Astrocyte of the hippocampus (primary cell): ENCODE measurements at places on chromosomes 5 and 9.

GRCh38 chr9:84381508-84381907 is 41.0 kb upstream of the SLC28A3 start:
- no peak for DNase-seq

GRCh38 chr5:99030906-99031440 is 102.2 kb upstream of the CHD1 start:
- DNase-seq = no peak

- DNase-seq = no peak
These were observed 16.7 kb upstream of the PHYHD1 start for GRCh38 chr9:128903871-128904620.

GRCh38 chr9:105656131-105656921 is 5.9 kb upstream of the TAL2 start:
- peak; percentile 52 for DNase-seq

DNA sequence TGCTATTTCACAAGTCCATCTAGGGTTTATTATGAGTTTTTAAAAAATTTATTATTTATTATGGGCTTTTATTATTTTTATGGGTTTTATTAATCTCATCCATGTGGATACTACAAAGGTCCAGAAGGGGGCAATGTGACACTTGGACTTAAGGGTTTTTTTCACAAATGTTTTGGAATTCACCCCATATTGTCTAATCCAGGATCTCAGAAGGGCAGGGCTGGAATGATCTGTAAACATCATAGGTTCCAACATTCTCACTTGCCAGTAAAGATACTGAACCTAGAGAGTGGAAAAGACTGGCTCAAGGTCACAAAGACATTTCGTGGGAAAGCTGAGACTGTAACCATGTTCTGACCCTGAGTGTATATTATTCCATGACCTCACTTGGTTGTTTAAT is 35.6 kb downstream of the NIM1K start:
- DNase-seq = peak; percentile 60

DNA sequence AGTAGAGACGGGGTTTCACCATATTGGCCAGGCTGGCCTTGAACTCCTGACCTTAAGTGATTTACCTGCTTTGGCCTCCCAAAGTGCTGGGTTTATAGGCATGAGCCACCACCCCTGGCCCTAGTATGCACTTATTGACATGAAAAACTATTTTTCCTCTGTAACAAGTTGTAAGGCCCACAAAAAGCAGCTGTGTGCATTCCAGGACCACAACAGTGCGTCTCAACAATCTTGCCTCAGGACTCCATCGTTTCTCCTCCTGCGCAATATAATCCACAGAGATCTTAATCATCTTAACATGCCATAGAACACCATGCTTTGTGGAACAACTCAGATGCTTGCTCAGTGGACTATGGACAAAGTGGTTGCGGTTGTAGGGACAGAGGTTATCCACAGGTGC is 10.2 kb downstream of the OR2V1 start:
- no peak for DNase-seq

- no peak for DNase-seq
These were observed 206.2 kb downstream of the CEMIP2 start for GRCh38 chr9:71562140-71562539.

GRCh38 chr9:98146101-98146991 is 27.3 kb upstream of the TRIM14 start:
- DNase-seq = peak; percentile 22

- no peak for DNase-seq
These were observed 167.5 kb upstream of the DMRT1 start for GRCh38 chr9:673966-674526.

- DNase-seq = no peak
These were observed 774.3 kb downstream of the KCTD16 start for GRCh38 chr5:144944936-144945335.

DNA sequence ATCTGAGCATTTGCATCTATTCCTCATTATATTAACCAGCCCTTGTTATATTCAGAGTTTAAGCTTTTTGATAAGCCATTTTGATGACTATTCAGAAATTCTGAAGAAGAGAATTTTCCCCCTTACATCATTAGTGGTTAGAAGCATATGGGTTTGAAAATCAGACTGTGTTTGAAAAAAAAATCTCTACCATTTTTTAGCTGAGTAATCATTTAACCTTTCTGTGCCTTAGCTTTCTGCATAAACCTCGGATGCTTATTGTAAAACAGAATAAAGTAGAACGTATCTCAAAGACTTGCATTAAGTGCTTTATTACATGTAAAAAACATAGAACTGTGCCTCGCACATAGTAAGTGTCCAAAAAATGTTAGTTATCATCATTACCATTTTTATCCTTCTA is 278.6 kb downstream of the RFX3 start:
- no peak for DNase-seq

DNA sequence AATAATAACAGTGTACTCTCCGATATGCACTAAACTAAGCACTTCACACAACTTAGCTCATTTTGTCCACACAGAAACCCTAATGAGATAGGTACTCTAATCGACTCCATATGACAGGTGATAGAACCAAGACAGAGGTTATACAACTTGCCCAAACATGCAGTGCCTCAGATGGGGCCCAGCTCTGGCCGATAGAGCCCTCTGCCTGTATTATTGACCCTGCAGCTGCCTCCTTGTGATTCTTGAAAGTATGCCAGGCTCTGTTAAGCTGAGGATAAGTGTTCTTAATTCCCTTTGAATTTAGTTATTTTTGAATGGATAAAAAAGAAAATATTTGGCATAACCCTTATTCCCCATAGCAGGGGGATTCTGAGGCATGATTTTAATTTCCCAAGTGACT is 78.5 kb downstream of the HMHB1 start:
- DNase-seq = no peak

- no peak for DNase-seq
These were observed 19.8 kb upstream of the HEXB start for GRCh38 chr5:74665273-74665672.

DNA sequence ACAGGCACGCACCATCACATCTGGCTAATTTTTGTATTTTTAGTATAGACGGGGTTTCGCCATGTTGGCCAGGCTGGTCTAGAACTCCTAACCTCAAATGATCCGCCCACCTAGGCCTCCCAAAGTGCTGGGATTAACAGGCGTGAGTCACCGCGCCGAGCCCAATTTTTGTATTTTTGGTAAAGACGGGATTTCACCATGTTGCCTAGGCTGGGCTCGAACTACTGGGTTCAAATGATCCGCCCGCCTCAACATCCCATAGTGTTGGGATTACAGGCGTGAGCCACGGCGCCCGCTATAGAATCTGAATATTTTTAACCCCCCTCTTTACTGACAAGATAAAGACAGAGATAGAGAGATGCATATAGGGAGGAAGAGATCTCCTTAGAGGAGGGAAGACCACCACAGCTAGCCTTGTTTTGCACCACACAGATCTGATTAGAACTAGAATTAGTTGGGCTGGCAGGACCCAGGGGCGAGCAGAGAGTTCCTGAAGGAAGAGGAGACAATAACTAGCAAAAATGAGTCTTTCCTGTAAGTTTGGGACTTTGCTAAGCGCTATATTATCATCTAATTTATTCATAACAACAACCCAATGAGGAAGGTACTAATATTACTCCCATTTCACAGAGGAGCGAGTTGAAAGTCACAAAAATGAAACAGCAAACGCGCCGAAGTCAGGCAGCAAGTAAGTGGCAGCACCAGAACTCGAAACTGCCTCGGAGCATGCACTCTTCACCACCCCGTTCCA is 1.5 kb upstream of the ANKHD1 start:
- no peak for DNase-seq

- DNase-seq = peak; percentile 95
These were observed at the start of gene ANGPTL2 for GRCh38 chr9:127122176-127123063. Gene ANGPTL2, minus strand, starts transcription at chr9:127122635. Its CDS starts 13,904 bp downstream, at chr9:127108731.

DNA sequence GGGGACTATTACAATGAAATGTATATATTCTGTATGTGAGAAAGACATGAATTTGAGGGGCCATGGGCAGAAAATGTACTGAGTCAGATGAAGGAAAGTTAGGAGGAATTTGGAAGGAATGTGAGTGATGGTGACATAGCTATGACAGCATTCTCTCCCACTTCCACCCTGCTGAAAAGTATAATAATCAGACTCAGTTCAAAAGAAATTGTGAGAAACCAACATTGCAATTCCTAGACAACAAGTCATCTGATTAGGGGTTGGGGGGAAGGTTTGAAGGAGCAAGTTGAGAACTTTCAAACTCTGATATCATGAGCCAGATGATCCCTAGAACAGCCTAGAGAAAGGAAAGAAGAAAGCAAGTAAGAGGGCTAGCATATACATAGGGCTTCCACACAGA is 370.6 kb downstream of the DMRTA1 start:
- DNase-seq = peak; percentile 66

DNA sequence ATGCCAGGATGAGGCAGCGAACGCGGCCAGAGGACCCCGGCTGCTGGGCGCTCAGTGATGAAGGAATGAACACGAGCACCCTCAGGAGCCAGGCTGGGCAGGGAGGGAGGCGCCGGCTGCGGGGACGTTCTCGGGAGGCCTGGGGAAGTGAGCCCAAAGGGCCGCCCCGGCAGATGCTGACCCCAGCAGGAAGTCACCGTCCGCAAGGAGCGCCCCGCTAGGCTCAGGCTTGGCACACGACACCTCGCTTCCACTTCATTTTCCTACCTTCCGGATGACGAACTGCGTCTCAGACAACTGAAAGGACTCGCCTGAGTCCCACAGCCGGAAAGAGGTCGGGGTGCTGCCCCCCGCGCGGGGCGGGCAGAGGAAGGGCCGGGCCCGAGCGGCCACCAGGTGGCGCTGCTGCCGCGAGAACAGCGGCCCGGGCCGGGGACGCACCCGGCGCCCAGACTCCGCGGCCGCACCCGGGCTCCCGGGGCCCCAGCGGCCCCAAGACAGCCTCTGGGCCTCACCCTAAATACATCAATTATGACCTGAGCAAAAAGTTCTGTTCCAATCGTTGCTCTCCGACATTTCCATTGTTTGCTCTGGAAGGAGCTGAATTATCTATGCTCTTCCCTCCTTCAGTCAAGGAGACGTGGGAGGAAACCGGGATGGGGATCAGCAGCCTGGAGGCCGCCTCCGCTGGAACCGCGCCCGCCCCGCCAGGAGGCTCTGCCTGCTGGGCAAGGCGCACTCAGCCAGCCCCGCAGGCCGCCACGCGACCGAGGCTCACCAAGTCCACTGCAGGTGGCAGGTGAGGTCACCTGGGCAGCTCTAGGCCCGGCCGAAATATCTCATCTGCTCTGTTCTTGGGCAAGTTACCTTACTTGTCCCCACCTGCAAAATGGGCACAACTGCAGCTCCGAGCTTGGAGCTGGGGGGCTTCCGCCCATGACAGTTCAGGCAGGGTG is 107.0 kb downstream of the ZNF354C start:
- DNase-seq = peak; percentile 60

- peak; percentile 85 for DNase-seq
These were observed 37.7 kb downstream of the LAMC3 start for GRCh38 chr9:131046581-131047202.

DNA sequence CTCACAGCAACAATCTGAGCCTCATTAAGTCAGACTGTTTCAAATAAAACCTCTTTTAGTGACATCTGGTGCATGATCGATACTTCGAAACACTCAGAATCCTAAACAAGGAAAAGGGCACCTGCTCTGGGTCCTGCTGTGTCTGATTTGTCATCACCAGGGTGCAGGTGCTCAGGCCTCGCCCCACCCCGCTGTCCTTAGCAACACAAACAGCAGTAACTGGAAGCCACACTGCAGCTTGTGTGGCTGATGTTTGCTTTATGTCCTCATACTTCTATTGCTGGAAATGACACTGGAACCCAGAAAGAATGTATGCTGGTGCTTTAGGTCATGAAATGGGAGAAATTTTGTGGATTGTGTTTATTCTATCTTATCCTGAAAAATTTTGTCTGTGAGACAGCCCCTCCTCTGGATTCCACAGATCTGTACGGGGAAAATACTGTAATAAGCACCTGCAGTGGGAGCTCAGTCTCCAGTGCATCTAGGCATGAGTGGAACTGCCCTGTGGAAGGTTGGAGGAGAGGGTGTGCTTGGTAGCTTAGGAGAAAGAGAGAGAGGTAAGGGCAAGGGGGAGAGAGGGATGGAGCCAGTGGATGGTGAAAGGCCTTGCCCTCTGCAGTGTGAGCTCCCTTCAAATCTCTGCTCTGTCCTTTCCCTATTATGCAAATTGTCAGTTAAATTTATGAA is 284.2 kb downstream of the SMARCA2 start:
- no peak for DNase-seq

- DNase-seq = no peak
These were observed 234.6 kb downstream of the CACNA1B start for GRCh38 chr9:138112090-138112748.

DNA sequence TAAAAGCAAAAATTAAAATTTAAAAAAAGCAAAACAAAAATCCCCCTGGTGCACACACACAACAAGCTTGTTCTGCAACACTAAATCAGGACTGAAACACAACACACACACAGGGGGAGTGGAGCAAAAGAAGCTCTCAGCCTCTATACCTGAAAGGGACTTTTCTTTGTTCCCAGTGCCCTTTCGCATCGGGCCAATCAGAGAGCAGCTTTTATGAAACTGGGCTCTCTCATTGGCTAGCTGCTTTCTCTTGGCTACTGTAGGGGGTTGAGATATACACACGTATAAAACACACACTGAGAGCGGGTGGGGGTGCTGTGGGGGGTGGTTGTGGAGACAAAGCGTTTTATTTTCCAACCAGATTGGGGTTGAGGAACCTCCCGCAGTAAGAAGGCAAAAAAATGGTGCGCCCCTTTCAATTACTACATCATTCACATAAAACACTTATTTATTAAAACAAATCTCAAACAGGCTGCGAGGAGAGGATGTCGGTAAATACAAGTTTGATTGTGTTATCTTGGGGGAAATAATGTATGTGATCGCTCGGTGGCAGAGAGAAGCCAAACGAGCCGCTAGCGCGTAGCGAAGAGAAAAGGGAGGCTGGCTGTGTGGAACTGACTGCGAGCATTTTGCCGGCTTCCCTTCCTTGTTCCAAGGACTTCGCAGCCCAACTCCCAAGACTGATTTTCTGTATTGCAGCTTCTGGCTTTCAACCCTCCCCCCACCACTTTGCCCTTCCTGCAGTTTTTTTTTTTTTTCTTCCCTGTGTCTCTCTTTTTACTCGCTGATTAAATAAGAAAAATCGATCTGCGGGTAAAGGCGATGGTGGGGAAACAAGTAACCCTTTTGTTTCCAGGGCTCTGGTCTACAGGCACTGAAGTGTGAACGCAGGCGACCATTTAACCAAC is 2.5 kb upstream of the ZNF608 start:
- DNase-seq = peak; percentile 95

DNA sequence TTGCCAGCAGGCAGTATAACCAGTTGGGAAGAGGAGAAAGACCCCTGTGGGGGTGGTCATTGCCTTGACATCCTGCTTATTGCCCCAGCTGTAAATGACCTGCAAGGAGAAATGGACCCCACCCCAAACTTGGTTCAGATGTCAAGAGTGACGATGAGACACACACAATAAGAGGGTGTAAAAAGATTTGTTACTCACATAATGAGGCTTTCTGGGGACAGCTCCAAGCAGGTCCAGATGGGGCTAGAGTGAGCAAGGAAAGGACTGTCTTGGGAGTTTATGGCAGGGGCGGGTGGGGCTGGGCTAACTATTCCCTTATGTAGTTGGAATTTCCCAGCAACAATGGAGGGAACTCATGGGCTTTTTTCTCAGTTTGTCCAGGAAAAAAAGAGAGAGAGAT is 24.1 kb downstream of the ZNF484 start:
- no peak for DNase-seq

- DNase-seq = peak; percentile 48
These were observed 78.8 kb downstream of the NLN start for GRCh38 chr5:65800775-65801174.

- DNase-seq = no peak
These were observed 10.3 kb downstream of the CNTFR start for GRCh38 chr9:34579104-34579807.
